ENCODE measurements at places on chromosomes 5 and 9.
A peak's percentile ranks its signal among the peaks of the same experiment; 100 is the strongest.

- DNase-seq: peak; percentile 50
These were observed 64.3 kb downstream of the ANGPTL2 start for GRCh38 chr9:127058011-127058644.

- no peak for DNase-seq
These were observed 34.6 kb upstream of the NR5A1 start for GRCh38 chr9:124541824-124542223.

DNA sequence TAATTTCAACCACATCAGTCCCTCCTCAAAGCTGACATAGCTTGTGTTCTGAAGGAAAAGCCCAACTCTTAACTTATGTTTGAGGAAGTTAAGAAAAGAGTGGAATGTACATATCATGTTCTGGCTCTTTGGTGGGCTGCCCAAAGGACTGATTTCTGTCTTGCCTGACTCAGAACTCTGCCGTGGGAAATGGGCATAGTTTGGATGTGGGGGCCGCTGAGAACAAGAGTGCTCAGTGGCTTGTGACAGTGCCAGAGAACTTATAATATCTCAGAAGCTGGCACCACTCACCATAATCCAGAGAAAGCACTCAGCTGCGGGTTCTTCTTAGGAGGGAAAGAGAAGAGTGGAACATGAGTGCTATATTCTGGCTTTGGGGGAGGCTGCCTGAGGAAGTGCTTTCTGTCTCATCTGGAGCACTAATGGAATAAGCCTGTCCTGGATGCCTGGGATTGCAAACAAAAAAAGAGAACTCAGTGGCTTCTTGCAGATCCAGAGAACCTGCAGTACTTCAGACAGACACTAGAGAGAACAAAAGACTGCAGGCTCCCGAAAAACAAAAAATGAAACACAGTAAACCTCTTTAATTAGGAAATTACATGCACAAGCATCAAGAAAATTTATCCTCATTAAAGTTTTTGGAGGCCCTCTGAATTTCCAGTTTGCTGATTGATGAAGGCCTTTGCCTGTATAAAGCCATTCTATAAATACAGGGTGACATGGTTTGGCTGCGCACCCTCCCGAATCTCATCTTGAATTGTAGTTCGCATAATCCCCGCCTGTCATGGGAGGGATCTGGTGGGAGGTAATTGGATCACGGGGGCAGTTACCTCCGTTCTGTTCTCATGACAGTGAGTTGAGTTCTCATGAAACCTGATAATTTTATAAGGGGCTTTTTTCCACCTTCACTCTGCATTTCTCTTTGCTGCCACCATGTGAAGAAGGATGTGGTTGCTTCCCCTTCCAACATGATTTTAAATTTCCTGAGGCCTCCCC is 207.0 kb downstream of the DMAC1 start:
- no peak for DNase-seq

DNA sequence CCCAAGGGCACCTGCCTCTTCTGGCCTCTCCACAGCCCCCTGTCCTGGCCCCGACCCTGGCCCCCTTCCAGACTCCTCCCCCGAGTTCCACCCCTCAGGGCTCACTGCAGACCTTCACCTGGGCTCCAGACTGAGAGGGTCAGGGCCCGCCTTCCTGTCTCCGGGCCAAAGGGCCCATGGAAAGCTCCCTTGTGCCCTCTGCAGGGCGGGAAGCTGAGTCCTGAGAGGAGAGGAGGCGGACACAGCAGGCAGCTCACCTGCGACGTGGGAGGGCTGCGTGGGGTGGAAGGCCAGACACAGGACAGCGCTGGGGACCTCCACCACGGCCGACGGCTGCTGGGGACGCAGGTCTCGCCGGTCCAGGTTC is 20.6 kb downstream of the DYNC2I2 start:
- no peak for DNase-seq

DNA sequence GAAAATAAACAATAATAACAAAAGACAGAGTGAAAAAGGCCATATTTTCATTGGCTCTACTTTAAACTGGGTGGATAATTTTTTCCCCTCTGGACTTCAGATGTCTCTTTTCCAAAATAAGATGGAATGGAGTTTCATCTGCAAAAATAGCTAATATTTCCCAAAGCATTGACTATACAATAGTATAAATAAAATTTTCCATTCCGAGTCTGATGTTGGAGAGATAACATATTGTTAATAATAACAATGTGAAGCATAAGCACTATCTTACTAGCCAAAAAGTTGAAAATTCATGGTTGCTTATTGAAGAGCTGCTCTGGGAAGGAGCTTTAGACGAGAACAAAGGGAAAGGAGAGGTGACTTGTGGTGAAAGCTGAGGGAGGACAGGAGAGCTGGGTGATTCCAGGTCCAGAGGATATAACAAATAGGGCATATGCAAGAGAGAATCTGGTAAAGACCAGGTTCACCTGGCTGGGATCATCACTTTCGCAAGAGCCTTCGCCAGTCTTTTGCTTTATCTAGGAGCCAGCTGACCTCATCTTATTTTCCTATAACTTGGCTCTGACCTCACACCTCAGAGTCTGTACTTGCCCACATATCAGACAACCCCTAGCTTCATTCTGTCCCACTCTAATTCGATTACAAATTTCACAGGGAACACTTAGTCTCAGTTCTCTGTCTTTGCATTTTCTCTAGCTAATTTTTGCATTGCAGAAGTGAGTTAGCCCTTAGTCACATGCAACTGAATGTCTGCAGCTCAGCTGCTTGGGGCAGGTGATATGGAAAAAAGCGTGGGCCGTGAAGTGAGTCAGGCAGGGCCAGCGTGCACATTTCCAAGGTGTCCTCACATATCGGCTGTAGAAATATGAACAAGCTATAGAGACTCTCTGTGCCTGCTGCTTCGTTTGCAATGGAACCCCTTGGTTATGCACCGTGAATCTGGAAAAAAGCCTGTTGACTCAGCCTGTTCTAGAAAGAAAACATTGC is 7.6 kb upstream of the ZNF474 start:
- no peak for DNase-seq

Measured in fibroblast of lung (primary cell).